IMR-90 (cell line): ENCODE measurements at places on chromosomes 5 and 9. TPM values are rescaled to one million over a fixed set of nuclear protein-coding genes. Genes with fewer than 3 reads are reported as not detected.

DNA sequence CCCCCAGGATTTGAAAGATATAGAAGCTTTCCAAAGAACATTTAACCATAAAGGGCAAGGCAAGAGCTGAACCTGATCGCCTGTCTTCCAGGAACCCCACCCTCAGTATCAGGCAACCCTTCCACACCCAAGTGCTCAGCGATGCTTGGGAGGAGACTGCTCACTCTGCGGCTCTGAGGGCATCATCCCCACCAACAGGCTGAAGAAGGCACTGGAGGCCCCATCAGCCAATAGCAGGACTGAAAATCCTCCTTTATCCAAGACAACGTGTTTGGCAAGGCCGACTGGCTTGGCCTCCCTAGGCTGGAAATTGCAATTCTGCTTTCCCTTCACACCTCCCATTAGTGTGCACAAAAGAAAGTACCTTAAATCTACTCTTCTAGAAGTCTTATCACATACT lies 1.4 kb upstream of the PPP2CA start:
- no peak overlapping the region for H3K27ac ChIP-seq
- no peak overlapping the region for H3K4me3 ChIP-seq
- peaks cover 6% of the 10 kb centered on the region for H3K4me1 ChIP-seq
- H3K27me3 ChIP-seq: no peaks in the 10 kb centered on the region
- DNase-seq: peak; percentile 23
- H3K36me3 ChIP-seq: no peaks in the 10 kb centered on the region

GRCh38 chr9:123318961-123319421 lies 37.0 kb upstream of the CRB2 start:
- H3K4me3 ChIP-seq: no peak overlapping the region
- no peak overlapping the region for H3K27ac ChIP-seq
- H3K36me3 ChIP-seq: no peaks in the 10 kb centered on the region
- peaks cover 22% of the 10 kb centered on the region; the same call in 1 of the 2 replicates for H3K27me3 ChIP-seq

DNA sequence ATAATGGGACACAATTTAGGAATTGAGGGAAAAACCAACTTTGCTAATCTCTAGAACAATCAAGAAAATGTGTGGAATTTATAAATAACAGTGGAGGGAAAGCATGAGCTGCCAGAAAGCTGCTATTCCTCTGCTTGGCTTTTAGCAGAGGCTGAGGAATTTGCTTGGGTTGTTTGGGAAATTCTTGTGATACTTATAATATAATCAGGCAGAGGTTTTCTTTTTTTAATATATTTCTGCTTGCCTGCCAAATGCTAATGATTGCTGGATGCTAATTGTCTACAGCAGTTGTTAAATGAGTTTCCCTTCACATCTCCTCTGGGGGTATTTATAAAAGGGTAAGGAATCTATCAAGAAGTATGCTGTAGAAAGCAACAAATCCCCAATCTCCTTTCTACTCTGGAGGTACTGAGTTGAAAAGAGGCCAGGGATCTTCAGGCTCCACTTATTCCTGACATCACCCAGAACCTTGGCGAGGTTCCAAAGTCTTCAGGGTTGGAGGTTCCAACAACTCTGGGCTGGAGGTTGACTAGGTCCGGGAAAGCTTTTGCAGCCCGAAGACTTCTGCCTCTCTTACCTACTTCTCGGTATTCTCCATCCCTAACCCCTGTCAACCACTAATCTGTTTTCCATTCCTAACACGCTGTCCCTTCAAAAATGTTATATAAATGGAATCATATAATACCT lies 60.4 kb upstream of the TMED7 start:
- peaks cover 2% of the 10 kb centered on the region; the same call in 1 of the 2 replicates for H3K27me3 ChIP-seq
- H3K4me3 ChIP-seq: no peak overlapping the region
- no peak for DNase-seq
- no peaks in the 10 kb centered on the region for H3K4me1 ChIP-seq
- H3K36me3 ChIP-seq: no peaks in the 10 kb centered on the region

The TDRD7 gene
- total RNA-seq: 8.1 and 9.7 TPM in 2 replicates

GRCh38 chr5:6194261-6194875 lies 184.0 kb downstream of the MED10 start:
- H3K4me3 ChIP-seq: no peak overlapping the region
- no peaks in the 10 kb centered on the region for H3K4me1 ChIP-seq
- no peak overlapping the region for H3K27ac ChIP-seq
- no peaks in the 10 kb centered on the region for H3K27me3 ChIP-seq
- DNase-seq: no peak

- H3K27ac ChIP-seq: no peak overlapping the region
- no peak for DNase-seq
- no peak overlapping the region for H3K4me3 ChIP-seq
- H3K36me3 ChIP-seq: no peaks in the 10 kb centered on the region
- no peaks in the 10 kb centered on the region for H3K27me3 ChIP-seq
Observed at GRCh38 chr9:23526806-23527205, 299.2 kb downstream of the ELAVL2 start.

- peaks cover 6% of the 10 kb centered on the region; the same call in 1 of the 2 replicates for H3K27me3 ChIP-seq
- peaks cover 15% of the 10 kb centered on the region; the same call in 1 of the 2 replicates for H3K36me3 ChIP-seq
- H3K27ac ChIP-seq: peak overlapping the region; percentile 74
- peak; percentile 19 for DNase-seq
- peak overlapping the region; percentile 64 for H3K4me3 ChIP-seq
Observed at GRCh38 chr9:136119061-136119882, 597 bp upstream of the TMEM250 start.

The STRBP gene
- 2.5 and 3.9 TPM in 2 replicates for total RNA-seq

DNA sequence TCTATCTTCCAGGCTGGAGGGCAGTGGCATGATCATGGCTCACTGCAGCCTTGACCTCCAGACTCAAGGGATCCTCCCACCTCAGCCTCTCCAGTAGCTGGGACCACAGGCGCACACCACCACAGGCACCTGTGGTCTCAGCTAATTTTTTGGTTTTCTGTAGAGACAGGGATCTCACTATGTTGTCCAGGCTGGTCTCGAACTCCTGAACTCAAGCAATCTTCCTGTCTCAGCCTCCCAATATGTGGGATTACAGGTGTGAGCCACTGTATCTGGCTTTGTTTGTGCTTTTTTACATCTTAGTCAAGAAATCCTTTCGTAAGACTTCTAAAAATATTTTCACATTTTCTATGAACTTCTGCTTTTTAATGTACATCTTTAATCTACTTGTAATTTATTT lies 116.9 kb downstream of the DENND1A start:
- H3K27ac ChIP-seq: no peak overlapping the region
- H3K4me1 ChIP-seq: no peaks in the 10 kb centered on the region
- DNase-seq: no peak
- no peaks in the 10 kb centered on the region for H3K36me3 ChIP-seq
- H3K27me3 ChIP-seq: no peaks in the 10 kb centered on the region
- H3K4me3 ChIP-seq: no peak overlapping the region

The ANGPTL2 gene
- total RNA-seq: 9.5 and 14.7 TPM in 2 replicates

GRCh38 chr5:92553326-92553725 lies 1027.7 kb downstream of the NR2F1-AS1 start:
- H3K4me3 ChIP-seq: no peak overlapping the region
- peak overlapping the region; percentile 53; the same call in 1 of the 2 replicates for H3K27ac ChIP-seq
- H3K27me3 ChIP-seq: no peaks in the 10 kb centered on the region

The NRARP gene
- not detected in 2 replicates for total RNA-seq

GRCh38 chr5:68459093-68459809 lies 243.7 kb downstream of the PIK3R1 start:
- peaks cover 2% of the 10 kb centered on the region for H3K4me1 ChIP-seq
- H3K27me3 ChIP-seq: no peaks in the 10 kb centered on the region
- no peak for DNase-seq
- H3K36me3 ChIP-seq: no peaks in the 10 kb centered on the region
